ENCODE measurements at places on chromosomes 1 and 21.

GRCh38 chr21:14499316-14499715, 46.8 kb downstream of the SAMSN1 start:
- no peak for DNase-seq

- no peak for DNase-seq
Observed at GRCh38 chr1:23751050-23751814, 8.0 kb downstream of the ELOA start.

GRCh38 chr1:156247460-156248322, at the start of gene PAQR6:
Gene PAQR6 (minus strand): TSS chr1:156248056. CDS start chr1:156246731, 1,325 bp downstream.
- DNase-seq, result no peak

DNA sequence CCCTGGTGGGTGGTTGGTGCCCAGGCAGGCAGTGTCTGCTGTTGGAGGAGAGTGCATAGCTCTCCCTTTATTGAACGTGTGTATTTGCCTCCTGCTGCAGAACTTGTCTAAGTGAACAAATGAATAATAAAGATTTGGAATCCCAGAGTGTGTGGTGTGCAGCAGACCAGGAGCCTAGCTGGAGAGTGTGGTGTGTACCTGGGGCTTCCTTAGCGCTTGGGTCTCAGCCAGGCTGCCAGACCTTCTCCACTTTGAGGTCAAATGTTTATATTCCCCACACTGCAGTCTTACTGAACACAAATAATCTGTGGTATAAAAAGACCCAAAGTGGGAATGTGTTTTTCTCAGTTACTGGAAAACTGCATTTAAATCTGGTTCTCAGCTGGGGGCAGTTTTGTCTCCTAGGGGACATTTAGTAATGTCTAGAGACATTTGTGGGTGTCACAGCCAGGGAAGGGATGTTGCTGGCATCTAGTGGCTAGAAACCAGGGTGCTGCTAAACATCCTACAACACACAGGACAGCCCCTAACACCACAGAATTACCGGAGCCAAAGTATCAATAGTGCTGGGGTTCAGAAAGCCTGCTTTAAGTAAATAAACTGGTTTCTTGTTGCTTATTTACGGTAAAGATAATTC, 23.6 kb downstream of the SLC37A1 start:
- no peak for DNase-seq
